ENCODE measurements at places on chromosomes 2 and 18.

- no peak for DNase-seq
Measured at GRCh38 chr2:119448427-119449141, 16.9 kb downstream of the TMEM37 start.

DNA sequence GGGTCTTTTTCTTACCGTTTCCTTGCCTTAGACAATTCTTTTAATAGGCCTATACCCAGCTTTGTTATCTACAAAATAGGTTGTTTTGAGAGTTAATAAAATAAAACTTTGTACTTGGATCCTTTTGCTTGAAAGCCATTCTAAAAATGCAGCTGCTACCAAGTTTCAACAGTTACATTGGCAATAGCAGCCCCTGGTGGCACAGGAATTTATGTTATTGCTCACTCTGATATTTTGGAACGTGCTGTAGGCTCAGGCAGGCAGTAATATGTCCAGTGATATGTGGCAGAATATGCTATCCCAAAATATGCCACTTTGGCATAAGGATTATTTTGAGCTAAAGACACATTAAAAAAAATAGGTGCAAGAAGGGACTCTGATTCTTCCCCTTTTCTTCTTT is 6.7 kb upstream of the COMMD1 start:
- no peak for DNase-seq

- DNase-seq = no peak
Measured at GRCh38 chr2:68363721-68364120, 1.4 kb upstream of the PLEK start.

DNA sequence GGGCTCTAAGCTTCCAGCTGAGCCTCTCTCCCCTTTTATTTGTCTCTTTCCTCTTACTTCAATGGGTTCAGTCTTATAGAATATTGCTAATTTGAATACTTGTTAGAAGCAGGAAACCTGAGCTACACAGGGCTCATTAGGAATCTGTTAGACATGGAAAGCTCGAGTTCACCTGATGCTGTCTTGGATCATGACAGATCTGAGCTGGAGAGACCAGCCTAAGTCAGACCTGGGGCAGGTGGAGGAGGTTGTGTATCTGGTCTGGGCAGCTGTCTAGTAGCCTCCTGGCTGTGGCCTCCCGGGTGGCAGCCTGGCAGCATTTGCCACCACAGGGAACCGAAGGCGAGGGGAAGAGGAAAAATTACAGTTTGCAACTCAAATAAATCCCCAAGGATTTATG is 185.9 kb downstream of the ICOS start:
- no peak for DNase-seq

- DNase-seq = no peak
Measured at GRCh38 chr2:144414324-144414845, 105.5 kb downstream of the ZEB2 start.

GRCh38 chr18:36448384-36449290 is 151.1 kb downstream of the FHOD3 start:
- no peak for DNase-seq

- no peak for DNase-seq
Measured at GRCh38 chr2:151043484-151043883, 218.2 kb downstream of the RBM43 start.

DNA sequence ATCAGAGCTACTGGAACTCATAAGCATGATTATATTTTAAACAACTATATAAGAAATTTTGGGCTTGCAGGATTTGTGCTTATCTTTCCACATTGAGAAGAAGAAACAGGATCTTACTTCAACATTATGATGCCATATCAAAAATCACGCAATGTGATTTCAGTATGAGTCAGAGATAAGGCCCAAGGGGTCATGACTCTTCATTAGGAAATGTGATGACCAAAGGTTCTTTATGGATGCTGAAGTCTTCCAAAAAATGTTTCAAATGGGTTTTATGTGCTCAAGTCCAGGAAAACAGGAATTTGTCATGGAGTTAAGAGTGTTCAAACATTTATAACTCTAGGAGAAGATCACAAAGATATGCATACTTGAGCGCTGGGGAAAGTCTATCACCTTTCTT is 7.8 kb upstream of the SERPINB2 start:
- no peak for DNase-seq

DNA sequence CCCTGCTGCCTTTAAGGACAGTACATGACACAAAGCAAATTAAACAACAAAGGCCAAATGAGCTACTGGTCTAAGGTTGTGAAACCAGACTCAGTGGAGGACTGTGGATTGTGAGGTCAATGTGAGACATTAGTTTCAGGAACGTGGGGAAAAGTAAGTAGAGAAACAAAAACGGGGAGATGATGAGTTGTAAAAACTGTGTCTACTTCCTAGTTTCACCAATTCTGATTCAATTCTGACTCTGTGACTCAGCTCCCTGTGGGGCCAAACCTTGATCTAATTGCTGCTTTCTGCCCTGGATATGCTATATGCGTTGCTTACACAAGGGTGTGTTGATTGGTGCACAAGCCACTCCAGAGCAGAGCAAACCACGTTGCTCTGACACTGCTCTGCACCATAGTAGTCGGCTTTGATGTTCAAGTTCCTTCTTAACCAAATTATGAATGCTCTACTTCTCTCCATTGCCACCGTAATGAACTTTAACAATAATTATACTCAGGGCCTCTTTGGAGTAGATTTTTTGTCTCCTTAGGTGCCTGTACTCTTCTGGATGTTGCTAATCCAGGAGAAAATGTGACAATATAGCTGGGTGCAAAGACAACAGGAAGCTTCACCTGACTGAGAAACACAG is 1640.1 kb upstream of the CELF4 start:
- no peak for DNase-seq

DNA sequence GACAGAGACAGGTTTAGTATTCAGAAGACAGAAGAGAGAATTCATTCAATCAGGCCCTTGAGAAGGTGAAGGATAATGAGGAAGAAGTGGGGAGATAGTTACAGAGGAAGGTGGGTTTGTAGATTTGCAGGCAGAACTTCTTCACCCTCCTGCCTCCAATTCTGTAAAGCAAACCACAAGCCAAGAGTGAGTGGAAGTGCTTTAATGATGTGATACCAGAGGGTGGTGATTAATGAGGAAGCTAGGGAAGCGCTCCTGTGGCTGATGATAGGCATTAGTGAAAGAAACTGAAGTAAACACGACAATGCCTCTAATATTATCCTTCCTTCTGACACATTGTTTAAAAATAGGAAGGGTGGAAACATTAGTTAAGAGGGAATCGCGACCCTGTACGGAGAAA is 78.2 kb downstream of the CAPN13 start:
- no peak for DNase-seq

DNA sequence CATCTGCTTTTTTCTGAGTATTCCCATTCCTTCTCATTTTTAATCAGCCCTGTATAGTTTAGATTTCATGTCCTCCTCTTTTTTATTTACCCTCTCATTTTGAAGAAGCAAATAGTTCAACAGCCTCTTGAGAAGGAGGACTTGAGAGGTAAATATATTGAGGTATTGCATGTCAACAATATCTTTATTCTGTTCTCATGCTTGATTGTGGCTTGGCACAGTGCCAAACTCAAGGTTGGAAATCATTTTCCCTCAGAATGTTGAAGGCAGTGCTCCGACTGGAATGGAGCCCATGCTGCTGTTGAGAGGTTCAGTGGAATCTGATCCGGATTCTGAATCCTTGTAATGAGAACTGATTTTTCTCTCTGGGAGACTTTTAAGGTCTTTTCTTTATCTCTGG is 31.0 kb upstream of the GALNT3 start:
- DNase-seq = no peak
